ENCODE measurements at places on chromosomes 6 and 20.
A peak's percentile ranks its signal among the peaks of the same experiment; 100 is the strongest.

DNA sequence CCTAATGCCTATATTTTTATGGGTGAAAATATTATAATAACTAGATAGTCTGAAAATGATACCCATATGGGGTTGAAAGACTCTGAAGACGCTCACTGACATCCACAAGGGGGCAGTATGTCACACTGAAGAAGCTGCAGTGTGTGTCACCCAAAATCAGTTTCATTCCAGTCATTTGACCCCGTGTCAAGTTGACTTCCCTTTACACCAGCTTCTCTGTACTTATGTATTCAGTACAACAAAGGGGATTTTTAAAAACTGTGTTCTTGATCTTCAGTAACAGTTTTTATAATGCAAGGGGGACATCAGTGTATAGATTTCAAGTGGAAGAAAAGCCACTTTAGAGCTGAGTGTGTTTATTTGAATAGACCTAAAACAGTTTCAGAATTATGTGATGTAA is 19.3 kb downstream of the FAXC start:
- peak; percentile 41 for DNase-seq

- peak; percentile 57 for DNase-seq
These were observed 897 bp downstream of the RANBP9 start for GRCh38 chr6:13710552-13711323.

- no peak for DNase-seq
These were observed 184.1 kb downstream of the MBOAT1 start for GRCh38 chr6:20028143-20028542.

DNA sequence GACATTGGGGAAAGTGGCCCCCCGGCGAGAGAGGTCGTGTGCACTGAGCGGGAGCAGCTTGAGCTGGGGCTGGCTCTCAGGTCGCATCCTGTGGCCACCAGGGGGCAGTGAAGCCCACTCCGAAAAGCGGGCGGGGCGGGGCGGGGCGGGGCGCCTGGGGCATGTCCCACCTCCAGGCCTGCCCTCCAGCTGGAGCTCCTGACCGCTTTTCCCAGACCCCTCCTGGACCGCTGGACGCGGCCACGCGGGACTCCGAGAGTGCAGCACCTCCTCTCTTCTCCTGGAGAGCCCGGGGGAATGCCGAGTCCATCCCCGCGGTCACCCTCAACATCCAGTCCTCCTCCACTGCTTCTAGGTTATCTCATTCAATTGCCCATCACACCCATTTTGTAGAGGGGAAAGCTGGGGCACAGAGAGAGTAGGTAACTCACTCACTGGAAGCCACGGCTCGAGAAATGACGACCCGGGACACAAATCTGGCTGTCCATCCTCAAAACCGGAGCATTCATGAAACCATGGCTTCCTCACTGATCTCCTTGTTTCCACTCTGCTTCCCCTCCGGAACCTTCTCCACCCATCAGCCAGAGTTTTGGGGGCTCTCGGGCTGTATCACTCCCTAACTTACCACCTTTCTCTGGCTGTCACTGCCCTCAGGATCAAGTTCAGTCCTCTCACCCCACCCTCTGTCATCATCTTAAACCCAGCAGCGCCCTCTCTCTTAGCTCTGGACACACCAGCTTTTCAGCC is 24.1 kb downstream of the COX4I2 start:
- DNase-seq: peak; percentile 87

- DNase-seq: no peak
These were observed 974.0 kb upstream of the GJE1 start for GRCh38 chr6:141158740-141159139.
